ENCODE measurements at places on chromosomes 7 and 10.

DNA sequence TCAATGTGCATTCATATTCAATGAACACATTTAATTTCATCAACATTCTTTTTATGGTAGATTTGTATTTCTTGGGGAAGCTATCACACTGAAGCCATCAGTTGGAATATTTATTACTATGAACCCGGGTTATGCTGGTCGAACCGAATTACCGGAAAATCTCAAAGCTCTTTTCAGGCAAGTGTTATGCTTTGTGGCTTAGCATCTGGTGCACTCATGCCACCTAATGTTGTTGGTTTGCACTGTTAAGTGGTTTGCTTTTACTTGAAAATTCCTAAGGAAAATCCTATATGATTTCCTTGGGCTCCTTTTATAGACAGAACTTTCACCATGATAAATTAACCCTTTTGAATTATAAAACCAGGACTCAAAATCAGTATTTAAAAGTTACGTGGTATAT is 147.9 kb downstream of the DNAH11 start:
- DNase-seq = no peak

GRCh38 chr10:55368467-55368866 is 567.4 kb upstream of the PCDH15 start:
- no peak for DNase-seq

- no peak for DNase-seq
Observed at GRCh38 chr7:19110776-19111175, 6.7 kb downstream of the TWIST1 start.

DNA sequence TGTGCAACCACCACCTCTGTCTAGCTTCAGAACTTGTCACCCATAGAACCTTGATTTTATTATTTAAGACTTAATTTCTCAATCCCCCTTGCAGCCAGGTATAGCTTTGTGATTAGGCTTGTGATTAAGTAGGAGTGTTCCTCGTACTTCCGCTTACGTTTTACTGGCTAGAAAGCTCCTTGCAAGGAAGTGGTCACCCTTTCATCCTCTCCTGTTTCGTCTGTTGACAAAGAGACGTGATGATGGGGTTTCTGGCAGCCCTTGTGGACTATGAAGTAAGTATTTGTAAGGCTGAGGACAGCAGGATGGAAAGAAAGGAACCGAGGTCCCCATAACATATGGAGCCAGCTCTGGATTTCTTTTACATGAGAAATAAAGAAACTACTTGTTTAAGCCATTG is 86.5 kb upstream of the KDM7A start:
- DNase-seq = peak; percentile 71

DNA sequence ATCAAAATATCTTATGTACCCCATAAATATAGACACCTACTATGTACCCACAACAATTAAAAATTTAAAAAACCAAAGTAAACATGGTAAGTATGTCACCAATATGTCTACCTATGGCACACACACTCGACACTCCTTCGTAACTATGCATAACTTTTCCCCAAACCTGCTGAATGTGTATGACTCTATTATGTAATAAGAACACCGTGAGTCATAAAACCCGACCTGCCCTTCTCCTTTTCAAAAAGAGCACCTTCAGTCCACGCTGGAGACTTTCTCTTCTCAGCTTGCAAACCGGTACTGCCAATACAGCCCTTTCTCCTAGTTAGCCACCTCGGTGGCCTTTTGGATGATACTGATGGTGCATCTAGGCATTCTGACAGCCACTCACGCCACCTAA is 186.3 kb downstream of the PRPF18 start:
- no peak for DNase-seq

DNA sequence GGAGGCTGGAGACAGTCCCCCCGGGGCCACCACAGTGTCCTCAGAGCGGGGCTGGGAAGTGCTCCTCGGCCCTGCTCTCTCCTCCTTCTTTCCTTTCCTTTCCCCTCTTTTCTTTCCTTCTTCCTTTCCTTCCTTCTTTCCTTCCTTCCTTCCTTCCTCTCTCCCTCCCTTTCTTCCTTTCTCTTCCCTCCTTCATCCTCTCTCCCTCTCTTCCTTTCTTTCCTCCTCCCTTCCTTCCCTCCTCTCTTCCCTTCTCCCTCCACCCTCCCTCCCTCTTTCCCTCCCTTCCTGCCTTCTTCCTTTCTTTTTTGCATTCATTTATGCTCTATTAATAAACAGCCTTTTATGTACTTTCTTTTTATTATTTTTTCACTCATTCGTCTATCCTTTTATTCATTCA is 127.1 kb upstream of the TCERG1L start:
- no peak for DNase-seq

DNA sequence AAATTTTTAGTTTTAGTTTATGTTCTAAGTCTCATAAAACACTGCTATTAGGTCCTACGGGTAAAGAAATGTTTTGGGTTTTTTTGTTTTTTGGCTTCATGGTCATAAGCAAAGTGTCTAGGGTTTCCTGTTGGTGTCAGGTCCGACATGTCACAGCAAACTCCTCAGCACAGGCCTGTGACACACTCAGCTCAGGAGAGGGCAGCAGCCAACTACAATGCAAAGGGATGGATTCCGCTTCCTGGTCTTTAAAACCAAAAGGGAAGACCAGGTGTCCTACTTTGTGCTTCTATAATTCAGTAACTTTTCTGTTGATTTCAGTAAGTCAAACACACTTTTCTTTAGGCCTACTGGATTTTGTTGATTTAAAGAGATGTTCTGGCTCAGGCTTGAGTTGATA is 83.8 kb upstream of the MACROH2A2 start:
- DNase-seq = no peak

- DNase-seq = no peak
Observed at GRCh38 chr7:30926313-30926712, 14.7 kb downstream of the AQP1 start.

All from CD4-positive, alpha-beta T cell treated with Interleukin-10 for 1 hour (primary cell).